ENCODE measurements at places on chromosomes 13 and 19. TPM values are rescaled to one million over a fixed set of nuclear protein-coding genes. Genes with fewer than 3 reads are reported as not detected.

Gene MRI1
- 17.7 TPM for total RNA-seq

Gene DNAJC15
- 18.5 TPM for total RNA-seq

Gene UBE2L5
- total RNA-seq = not detected

Gene C5AR1
- 0.33 TPM for total RNA-seq

Gene ZSCAN18
- 51.6 TPM for total RNA-seq

Gene CXCL17
- not detected for total RNA-seq

Gene SSC5D
- 19.3 TPM for total RNA-seq
